COLO829 (cell line): ENCODE measurements at places on chromosomes 12 and 14.

DNA sequence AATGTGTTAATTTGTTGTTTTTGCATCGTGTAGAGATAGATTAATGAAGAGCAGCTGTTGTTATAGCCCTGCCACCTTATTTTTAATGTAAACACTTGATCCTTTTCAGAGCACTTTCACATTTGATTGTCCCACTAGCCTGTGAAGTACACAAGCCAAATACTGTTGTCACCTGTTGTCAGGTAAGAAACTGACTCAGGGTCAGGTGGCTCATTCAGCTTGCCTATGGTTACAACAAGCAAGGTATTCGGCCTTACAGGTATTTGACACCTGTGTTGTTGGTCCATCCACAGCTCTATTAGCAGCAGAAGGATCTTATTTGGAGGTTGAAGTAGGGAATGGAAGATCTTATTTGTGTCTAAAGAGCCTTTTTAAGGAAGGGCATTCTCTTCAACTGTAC lies 108.9 kb downstream of the GPR135 start:
- no peak for DNase-seq

GRCh38 chr12:74985293-74985985 lies 224.2 kb downstream of the KCNC2 start:
- no peak for DNase-seq

DNA sequence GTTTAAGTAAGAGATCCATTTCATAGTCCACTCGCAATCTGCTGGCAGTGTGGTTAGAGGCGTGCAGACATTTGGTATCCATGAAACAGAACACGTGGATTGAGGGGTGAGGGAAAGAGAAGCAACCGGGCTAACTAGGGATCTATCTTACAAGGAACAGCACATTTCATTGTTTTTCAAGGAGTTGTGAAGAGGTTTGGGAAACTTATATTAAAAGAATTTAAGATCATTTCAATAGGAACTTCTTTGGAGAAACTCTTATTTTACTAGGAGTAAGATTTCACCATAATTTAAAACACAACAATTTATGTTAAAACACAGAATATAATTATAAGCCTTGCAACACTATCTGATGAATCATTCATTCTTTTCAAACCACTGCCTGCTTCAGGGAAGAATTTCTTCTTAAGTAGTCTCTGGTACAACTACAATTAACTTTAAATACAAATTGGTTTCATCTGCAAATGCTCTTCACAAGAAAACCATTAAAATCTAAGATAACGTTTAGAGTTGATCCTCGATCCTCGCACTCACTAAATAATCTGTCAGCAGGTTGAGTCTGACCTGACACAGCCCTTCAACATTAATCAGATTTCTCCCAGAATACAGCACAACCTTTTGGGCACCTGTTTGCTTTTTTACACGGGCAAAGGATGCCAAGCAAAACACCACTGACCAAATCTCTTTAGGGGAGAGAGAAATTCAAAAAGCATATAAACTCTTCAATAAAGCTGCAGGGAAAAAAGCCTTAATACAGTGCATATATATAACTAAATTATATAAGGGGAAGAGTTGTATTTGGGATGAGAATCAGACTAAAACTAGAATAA lies 27.3 kb downstream of the PPTC7 start:
- peak; percentile 73 for DNase-seq

DNA sequence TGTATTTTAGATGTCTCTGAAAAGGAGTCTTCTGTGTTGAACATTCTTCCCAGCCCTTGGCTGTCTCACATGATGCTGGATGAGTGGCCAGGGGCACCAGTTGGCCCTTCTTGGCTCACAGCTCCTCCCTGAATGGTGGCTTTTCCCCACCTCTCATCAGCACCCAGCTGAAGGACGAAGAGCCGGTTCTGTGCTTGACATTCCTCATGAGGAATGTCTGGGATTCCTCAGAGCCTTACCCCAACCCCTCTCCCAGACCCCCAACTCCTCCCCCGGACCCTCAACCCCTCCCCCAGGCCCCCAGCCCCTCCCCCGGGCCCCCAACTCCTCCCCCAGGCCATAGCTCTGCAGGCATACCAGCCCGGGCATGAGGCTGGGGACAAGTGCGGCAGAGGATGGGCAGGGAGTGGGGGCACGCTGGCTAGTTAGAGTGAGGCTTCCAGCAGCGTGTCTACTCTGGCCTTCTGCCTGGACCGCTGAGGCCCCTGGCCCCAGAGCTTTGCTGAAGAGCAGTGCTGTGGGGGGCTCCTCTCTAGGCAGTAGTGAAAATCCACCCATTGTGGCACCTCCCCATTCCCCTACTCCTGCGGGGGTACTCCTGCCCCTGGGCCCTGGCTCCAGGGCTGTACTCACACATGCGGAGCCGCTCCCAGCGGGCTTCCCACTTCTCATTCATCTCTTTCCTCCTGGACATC lies 64.3 kb downstream of the PLEKHG3 start:
- DNase-seq = no peak

GRCh38 chr12:111203446-111203845 lies 165.4 kb downstream of the PHETA1 start:
- DNase-seq = no peak
